ENCODE measurements at places on chromosomes 4 and X.

- DNase-seq: no peak
These were observed 463.0 kb upstream of the GALNT7 start for GRCh38 chr4:172705565-172705964.

- no peak for DNase-seq
These were observed 23.0 kb downstream of the SNX25 start for GRCh38 chr4:185232370-185232769.

DNA sequence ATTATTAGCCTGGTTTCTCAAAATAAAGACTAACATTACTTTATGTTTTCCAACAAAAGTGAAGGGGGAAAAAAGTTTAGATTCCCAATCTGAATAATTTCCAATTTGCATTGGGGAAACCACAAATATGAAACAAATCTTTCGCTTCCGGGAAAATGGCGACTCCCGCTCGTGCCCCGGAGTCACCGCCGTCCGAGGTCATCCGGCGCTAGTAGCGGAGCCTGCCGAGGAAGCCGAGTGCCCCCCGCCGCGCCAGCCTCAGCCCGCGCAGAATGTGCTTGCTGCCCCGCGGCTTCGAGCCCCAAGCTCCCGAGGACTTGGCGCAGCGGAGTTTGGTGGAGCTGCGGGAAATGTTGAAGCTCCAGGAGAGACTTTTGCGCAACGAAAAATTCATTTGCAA, 75.0 kb upstream of the TMPRSS11A start:
- no peak for DNase-seq

GRCh38 chr4:184648313-184649025, 778 bp downstream of the CASP3 start:
- peak; percentile 67 for DNase-seq

- DNase-seq: no peak
These were observed 2054.9 kb downstream of the PCDH7 start for GRCh38 chr4:32775049-32775448.

DNA sequence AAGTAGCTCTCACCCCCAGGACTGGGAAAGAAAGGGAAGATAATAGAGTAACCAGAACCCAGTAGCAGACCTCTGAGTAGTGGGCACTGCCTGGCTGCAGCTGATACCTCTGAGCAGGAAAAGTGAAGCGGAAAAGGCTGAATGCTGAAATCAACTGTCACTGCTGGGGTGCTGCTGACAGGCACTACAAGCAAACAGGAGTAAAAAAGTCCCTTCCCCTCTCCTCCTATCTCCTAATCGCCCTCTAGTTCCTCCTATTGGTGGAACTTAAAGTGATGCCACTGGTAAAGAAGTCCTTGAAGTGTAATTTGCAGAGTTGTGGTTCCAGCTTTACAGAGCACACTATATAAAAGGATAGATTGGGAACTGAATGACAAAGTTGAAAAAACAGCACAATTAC, 32.8 kb upstream of the GLRB start:
- no peak for DNase-seq

- no peak for DNase-seq
These were observed 165.3 kb upstream of the GPC4 start for GRCh38 chrX:133580625-133581024.

DNA sequence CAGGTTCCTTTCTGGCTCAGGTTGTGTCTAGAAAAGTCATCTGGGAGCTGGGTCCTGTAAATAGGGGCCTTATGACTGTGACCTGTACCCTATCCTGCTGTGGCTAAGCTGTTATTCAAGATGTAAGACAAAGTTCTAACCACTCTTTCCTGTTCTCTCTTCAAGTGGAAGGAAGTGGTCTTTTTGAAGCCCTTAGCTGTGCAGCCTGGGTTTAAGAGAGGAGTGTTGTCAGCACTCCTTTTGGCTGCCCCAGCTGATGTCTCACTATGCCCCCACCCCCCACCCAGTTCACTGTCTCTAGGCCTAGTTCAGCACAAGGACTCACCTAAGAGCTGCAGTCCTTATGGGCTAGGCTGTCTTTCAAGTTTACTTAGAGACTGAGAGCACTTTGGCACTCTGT, 1069.5 kb downstream of the FAM133A start:
- peak; percentile 41 for DNase-seq

- no peak for DNase-seq
These were observed 570.5 kb upstream of the TENM3 start for GRCh38 chr4:181672751-181673150.

DNA sequence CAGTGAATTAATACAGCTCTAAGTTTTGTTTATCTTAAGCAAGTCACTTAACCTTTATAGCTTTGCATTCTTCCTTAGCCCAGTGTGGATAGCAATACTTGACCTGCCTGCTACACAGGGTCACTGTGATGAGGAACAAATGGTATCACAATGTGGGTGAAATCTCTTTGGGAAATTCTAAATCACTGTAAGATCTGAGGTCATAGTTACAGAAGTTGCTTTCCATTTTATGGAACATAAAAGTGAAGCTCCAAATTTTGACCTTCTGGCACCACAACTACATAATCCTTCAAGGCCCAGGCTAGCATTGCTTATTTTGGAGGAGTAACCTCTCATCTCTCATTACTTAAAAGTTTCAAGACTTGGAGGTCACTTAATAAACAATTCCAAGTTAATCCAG, 227.7 kb downstream of the USP46 start:
- no peak for DNase-seq

- no peak for DNase-seq
These were observed 169.7 kb downstream of the NPNT start for GRCh38 chr4:106065018-106065417.

GRCh38 chr4:3074846-3075651, 568 bp downstream of the HTT start:
- peak; percentile 71 for DNase-seq

GRCh38 chr4:72505314-72505744, 63.7 kb downstream of the ADAMTS3 start:
- no peak for DNase-seq

- no peak for DNase-seq
These were observed 55.5 kb upstream of the ADGRG2 start for GRCh38 chrX:19177721-19178120.

- DNase-seq: no peak
These were observed 65.3 kb upstream of the FAM120C start for GRCh38 chrX:54248309-54248708.

All from activated CD8-positive, alpha-beta memory T cell treated with anti-CD3 and anti-CD28 coated beads, Interleukin-2, amount 10 ng/mL, durations not matched to agents 7 days and 5 days (primary cell).